ENCODE measurements at places on chromosomes 7 and 10.

- DNase-seq = no peak
Measured at GRCh38 chr7:157357129-157358040, 20.6 kb downstream of the DNAJB6 start.

- no peak for DNase-seq
Measured at GRCh38 chr7:152869677-152870051, 110.1 kb downstream of the ACTR3B start.

DNA sequence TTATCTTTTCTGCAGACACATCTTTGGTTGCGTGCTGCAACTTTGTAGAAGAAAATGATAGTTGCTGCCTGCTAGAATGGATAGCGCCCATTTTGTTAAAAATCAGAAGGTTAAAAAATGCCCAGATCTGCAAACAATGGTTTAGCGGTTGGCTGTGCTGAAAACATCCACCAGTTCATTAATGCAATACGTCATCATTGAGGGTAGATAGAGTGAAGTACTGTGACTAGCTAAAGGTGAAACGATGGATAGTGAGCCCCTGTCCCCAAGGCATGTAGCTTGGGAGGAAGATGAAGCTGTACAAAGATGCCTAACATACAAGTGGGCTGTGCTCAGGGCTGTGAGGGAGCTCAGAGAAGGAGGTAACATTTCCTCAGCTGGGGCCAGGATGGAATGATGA is 48.4 kb downstream of the TEX36 start:
- no peak for DNase-seq

DNA sequence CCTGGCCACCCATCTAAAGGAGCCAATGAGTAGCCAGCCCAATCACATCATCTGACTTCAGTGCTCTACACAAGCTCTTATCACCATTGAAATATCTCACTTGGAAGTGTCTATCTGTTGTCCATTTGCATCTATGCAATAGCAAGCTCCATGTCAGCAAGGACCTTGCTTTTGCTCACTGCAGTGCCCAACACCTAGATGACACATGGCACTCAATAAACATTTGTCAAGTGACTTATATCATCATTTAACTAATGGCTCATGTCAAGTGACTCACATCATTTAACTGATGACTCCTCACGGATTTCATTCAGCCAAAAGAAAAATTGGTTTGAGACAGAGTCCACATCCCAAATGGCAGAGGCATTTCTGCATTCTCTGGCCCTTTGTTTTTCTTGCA is 92.9 kb upstream of the ADAM12 start:
- no peak for DNase-seq

GRCh38 chr7:96388166-96388565 is 66.3 kb upstream of the SLC25A13 start:
- DNase-seq = no peak

DNA sequence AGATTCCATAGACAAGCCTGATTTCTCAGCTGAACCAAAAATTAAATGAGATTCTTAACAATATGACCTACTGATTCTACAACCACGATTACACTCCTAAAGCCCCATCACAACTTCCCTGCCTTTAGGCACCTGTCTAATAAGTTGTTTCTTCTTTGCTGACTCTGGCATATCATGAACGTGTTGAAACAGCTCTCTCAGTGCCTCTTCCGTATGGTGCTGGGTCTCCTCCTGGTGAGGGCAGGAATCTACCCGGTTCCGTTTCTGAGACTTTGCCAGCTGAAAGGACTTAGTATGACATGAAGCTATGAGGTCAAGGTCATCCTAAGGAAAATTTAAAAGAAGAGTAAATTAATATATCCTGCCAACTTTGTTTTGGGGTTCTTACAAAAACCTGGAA is 48.6 kb downstream of the ARHGAP19 start:
- no peak for DNase-seq

GRCh38 chr7:135236727-135237126 is 3.1 kb downstream of the STRA8 start:
- no peak for DNase-seq

DNA sequence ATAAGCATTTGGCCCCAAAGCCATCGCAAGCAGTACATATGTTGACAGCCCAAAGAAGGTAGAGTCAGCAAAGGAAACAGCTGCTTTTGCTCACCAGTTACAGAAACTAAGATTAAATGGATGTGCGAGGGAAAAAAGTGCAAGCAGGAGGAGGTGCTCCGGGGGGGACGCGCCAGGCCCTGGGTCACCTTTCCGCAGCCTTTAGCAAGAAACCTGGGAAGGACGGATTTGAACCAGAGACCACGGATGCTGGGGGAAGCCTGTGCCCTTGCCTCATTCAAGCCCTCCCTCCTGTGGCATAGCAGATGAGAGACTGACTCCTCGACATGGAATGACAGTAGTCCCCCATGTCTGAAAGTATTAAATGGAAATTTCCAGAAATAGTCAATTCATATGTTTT is 405.6 kb upstream of the PRKCQ start:
- DNase-seq = no peak

DNA sequence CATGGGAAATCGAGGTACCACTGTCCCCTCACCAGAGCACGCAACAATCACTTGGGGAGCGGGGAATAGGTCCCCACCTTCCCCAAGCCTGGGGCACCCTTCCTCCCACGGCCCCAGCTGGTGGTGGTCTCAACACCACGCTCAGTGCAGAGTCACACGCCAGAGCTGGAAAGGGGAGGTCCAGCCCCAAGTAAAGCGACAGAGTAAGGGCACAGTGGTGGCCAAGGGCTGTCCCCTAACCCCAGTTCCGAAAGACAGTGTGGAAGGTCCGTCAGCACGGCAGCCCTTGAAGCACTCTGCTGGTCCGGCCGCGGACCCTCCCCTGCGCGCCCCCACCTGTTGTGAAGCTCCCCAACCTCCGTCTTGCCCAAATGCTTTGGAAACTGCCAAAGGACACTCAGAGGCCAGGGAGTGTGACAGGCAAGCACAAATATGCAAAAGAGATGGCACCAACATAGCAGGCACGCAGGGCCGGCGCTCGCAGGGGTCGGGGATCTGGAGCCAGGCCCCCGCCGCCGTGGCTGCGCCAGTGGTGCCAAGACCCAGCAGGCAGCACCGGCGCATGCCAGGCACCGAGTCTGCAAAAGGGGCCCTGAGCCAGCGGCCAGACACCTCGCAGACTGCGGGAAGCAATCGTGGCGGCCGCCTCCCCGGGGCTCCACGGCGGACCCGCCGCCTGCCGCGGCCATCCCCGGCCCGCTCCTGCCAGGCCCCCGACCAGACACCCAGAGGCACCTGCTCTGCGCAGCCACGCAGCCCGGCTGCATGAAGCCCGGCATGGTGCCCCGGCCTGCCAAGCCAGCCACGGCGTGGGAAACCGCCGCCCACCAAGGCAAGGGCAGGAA is 51.6 kb upstream of the SRRM3 start:
- DNase-seq = no peak

DNA sequence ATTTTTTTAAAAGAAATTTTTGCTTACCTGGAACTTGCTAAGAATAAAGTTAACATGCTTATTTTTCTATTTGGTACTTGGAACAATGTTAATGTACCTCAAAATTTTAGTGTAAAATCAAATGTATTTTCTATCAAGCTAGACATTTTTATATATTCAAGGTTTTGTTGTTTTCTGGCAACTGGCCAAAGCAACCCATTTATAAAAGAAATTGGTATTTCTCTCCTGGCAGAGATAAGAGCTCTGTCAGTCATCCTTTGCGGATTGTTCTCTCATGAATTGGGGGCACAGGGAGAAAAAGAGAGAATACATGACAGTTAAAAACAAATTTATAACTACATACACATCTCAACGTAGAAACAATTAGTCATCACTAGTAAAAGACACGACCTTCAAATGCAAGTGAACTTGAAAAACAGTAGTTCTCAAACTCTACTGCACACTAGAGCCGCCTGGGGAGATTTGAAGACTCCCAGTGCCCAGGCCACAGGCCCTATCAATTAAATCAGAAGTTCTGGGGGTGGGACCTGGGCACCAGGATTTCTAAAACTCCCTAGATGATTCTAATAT is 152.4 kb upstream of the LAMB4 start:
- no peak for DNase-seq

GRCh38 chr7:30285067-30285535 is 704 bp downstream of the ZNRF2 start:
- DNase-seq = peak; percentile 57

- DNase-seq = no peak
Measured at GRCh38 chr10:119073584-119073983, 7.0 kb downstream of the EIF3A start.

DNA sequence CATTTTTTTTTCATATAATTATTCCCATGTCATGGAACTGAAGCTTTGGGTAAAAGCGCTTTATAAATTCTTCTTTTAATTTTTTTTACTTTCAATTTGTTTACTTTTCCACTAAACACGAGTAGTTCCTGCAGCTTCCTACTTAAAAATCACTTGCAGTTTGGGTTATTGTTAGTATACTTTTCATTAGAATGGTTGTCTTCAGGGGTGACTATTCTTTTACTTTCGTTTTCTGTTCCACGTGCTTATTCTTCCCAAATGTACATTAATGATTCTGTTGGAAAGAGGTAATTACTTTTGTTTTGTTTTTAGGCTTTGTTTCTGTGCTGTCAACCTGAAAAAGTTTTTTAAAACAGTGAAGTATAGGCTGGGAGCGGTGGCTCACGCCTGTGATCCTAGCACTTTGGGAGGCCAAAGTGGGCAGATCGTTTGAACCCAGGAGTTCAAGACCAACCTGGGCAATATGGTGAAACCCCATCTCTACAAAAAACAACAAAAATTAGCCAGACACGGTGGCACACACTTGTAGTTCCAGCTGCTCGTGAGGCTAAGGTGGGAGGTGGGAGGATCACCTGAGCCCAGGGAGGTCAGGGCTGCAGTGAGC is 5.2 kb upstream of the CFAP69 start:
- no peak for DNase-seq

GRCh38 chr7:167090-167855 is 25.1 kb upstream of the FAM20C start:
- DNase-seq = no peak

DNA sequence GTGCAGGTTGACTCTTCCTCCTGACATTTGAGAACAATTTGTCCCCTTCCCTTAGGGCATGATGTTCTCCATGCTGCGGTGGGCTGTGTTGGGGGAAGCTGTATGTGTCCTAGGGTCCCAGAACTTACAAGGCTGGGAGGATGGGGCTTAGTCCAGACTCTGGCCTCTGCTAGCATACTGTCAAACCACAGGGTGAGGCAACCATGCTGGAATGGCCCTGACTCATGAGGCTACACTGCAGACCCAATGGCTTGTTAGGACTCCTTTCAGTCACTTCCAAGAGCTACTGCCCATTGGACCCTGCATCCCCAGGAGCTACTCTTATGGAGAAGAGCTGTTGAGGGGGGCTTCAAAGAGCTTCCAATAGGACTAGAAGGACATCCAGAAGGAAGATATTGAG is 20.1 kb upstream of the FAM170B start:
- no peak for DNase-seq

- DNase-seq = no peak
Measured at GRCh38 chr7:93906267-93906666, at the start of gene GNGT1. GNGT1 (plus strand) TSS chr7:93906567; CDS start chr7:93906747, 180 bp downstream.

DNA sequence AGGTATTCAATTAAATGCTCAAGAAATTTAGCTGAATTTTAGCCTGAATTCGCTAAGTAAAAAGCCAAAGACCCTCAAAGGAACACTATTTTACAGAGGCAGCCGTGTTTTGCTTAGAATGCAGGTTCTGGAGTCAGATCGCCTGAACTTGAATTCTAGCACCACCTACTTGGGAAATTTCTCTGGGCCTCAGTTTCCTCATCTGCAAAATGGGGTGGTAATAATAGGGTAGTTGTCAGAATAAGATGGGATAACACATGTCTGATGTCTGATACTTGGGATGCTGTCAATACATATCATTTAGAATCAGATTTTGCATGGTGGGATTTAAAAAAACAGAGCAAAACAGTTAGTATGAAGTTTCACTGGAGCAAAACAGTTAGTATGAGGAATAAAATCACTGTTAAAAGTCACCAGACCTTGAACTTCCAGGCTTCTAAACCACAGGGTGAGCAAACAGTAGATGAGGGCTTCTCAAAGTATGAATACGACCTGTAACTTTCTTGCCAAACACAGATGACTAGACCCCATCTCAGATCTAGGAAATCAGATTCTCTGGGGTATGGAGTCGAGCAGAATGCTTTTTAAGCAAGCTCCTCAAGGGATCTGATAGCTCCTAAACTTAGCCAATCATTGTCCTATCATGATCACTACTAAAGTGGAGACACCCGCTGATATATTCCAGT is 75.4 kb downstream of the ATXN7L1 start:
- no peak for DNase-seq

DNA sequence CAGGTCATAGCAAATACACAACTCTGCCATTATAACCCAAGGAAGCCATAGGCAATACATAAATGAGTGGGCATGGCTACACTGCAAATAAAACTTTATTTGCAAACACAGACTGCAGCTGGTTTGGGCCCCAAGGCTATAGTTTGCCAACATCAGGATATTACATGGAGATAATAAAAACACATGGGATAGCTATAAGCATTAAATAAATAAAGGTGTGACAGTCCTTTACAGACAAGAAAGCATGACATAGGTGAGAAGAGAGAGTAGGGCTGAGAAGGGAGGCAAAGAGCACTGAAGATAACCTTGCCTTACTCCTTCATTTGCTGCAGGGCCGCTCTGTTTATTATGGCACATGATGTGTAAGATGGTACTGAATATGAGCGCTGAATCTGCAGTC is 135.1 kb upstream of the GHITM start:
- DNase-seq = no peak

- DNase-seq = no peak
Measured at GRCh38 chr7:139180700-139181311, 50.2 kb upstream of the UBN2 start.

GRCh38 chr7:92645114-92646061 is 55.2 kb upstream of the FAM133B start:
- DNase-seq = no peak

Data from NCI-H2029 (cell line).